HL-60 (cell line): ENCODE measurements at places on chromosomes 4 and X.

DNA sequence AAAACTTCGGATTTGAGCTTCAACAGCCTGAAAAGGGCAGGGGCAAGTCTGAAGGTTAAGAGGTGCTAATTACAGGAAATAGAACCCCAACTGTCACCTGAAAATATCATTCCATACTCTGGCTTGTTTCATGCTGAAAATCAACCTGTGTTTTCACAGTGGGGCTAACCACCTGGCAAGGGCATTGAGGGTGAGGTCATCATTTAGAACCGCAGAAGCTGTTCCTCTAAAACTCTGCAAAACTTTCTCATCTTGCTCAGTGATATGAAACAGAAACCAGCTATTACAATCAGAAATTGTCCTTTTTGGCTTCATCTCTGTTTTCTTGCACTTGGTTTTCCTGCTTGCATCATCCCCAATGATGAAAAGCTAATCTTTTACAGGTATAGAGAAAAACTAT lies 247.6 kb downstream of the DCLK2 start:
- DNase-seq, result no peak

- peak; percentile 4 for DNase-seq
These were observed 256.8 kb upstream of the VCX start for GRCh38 chrX:7586126-7586525.

DNA sequence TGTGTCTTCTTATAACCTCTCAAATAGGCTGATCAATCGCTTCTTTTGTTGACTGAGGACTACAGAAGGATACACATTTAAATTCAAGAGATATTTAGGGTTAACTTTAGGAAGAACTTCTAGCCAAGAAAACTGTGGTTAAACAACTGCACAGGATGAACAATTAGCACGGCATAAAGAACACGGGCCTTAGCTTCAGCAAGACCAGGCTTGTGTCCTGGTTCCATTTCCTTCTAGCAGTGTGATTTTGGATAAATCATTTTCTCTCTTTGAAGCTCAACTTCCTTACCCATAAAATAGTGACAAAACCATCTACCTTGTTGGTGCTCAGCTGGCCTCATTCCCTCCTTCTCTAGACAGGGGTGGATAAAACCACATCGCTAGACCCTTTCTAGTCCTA lies 117.6 kb downstream of the TSPAN5 start:
- DNase-seq, result no peak

- no peak for DNase-seq
These were observed 473.4 kb downstream of the INPP4B start for GRCh38 chr4:142372530-142373260.

DNA sequence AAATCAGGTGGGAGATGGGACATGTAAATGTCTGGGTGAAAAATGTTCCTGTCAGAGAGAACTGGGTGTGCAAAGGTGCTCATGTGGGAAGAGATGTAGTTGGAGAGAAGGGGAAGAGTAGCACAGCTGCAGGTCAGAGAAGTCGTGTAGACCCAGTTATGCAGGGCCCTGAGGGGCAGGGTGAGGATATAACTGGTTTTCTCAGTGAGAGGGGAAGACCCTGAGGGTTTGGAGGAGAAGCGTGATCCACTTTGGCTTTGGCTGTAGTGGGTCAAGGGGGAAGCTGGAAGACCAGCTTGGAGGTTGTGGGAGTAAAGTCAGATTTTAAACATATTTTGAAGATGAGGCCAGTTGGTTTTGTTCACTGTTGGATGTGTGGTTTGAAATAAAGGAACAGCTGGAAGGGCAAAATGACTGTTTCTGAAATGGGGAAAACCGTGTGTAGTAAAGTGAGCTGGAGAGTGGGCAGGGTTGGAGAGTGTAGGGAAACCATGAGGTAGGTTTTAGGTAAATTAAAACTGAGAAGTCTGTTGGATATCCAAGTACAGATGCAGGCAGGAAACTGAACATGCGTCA lies 44.2 kb downstream of the NAP1L5 start:
- no peak for DNase-seq

- no peak for DNase-seq
These were observed 93.9 kb upstream of the ANKRD50 start for GRCh38 chr4:124806403-124806802.
